ENCODE measurements at places on chromosomes 2 and 18.

- no peak for DNase-seq
Measured at GRCh38 chr2:191869781-191870180, 22.9 kb upstream of the CAVIN2 start.

- DNase-seq = no peak
Measured at GRCh38 chr2:41540272-41540998, 507.4 kb upstream of the PKDCC start.

GRCh38 chr2:167548396-167548795 lies 660.1 kb downstream of the XIRP2 start:
- DNase-seq = no peak

DNA sequence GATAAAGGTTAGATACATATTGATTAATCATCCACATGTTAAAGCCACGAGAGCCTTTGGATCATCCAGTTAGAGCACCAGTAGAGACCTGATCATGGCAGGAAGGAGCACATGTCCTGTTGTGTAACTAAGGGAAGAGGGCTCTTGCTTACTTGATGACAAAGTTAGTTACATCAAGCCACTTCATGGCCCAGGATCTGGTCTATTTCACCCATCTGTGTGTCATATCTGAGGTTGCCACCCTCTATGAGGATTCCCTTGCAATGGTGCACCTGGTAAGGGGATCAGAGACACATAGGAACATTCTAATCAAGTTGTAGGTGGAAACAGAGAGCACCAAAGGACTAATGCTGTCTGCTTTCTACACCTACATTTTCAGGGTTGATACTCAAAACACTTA lies 6.7 kb downstream of the ANKAR start:
- no peak for DNase-seq

- DNase-seq = no peak
Measured at GRCh38 chr2:190043441-190043840, 19.1 kb downstream of the MSTN start.
